B cell (primary cell): ENCODE measurements at places on chromosomes 2 and 18.

- DNase-seq, result peak; percentile 2
These were observed 2.1 kb downstream of the LRRTM1 start for GRCh38 chr2:80302314-80303005.

DNA sequence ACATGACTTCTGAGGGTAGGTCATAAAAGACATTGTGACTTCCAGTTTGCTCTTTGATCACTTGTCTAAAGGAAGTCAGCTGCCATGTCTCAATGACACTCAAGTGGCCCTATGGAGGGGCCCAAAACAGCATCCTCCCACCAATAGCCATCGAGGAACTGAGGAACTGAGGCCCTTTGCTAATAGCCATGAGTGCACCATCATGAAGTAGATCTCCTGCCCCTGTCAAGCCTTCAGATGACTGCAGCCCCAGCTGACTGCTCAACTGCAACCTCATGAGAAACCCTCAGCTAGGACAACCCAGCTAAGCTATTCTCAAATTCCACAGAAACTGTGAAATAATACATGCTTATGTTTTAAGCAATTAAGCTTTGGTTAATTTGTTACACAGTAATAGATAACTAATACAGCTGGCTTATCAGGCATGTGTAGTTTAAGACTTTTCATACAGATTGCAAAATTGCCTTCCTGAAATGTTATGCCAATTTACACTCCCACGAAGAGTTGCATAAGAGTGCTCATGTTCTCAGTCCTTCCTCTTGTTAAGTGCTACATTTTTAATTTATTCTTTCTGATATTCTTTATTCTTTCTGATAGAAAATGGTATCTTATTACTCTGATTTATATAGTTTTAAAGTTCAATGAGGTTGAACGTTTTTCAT lies 105.6 kb upstream of the NDUFV2 start:
- DNase-seq, result no peak

GRCh38 chr2:212387146-212387545 lies 151.5 kb downstream of the ERBB4 start:
- no peak for DNase-seq

GRCh38 chr2:48347712-48348111 lies 182.2 kb upstream of the STON1 start:
- peak; percentile 19 for DNase-seq

DNA sequence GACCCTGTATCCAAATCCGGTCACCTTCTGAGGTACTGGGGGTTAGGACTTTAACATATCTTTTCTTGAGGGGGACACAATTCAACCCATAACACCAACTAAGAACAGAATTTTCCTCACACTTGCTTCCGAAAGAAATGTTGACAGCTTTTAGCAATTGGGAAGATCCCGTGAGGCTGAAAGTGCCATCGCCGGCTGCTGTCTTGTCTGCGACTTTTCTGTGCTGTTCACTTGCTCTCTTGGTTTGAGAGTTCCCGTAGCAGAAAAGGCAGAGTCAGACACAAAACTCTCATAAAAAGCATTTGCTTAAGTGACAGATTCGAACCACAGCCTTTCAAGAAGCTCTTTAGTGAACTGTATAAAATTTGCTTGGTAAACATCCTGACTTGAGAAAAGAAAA lies 253.4 kb downstream of the ARHGAP15 start:
- DNase-seq, result no peak

DNA sequence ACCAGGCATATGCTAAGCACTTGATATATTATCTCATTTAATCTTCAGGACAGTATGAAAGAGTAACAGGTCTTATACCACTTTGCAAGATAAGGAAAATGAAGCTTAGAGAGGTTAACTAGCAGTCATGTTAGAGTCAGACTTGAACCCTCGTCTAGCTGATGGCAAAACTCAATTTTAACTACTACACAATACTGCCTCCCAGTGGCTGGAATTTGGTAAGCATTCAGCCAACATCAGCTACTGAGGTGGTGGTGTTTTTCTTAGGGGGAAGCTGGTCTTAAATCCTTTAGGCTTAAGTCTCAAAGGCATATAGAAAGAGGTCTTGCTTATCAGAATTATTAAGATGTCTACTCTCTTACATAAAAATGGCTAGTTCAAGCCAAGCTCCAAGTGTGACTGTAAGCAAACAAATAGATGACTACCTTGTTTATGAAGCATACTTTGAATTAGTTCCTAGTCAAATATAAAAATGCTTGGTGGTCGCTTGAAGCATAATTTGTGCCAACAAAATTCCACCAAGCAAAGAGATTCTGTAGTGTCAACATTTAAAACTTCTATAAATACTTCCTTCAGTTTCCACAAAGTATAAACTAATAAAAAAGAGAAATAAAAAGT lies 325.4 kb upstream of the FIGN start:
- peak; percentile 18 for DNase-seq

DNA sequence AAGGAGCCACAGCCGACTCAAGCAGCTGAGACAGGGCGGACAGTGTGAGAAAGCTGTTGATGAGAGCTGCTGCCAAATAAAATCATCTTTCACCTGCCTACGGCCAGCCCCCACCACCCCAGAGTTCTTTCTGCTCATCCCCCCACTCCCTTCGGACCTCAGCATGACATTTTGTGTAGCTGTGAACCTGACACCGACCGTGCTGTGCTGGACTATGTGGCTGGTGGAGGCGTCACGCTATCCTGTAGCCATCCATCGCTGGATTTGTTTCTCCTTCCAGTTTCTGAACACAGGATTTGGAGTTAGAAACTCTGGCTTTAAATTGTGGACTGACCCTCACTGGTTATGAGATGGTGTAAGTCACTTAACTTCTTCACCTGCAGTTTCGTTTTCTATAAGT lies 317.3 kb downstream of the DCDC2C start:
- DNase-seq, result no peak

DNA sequence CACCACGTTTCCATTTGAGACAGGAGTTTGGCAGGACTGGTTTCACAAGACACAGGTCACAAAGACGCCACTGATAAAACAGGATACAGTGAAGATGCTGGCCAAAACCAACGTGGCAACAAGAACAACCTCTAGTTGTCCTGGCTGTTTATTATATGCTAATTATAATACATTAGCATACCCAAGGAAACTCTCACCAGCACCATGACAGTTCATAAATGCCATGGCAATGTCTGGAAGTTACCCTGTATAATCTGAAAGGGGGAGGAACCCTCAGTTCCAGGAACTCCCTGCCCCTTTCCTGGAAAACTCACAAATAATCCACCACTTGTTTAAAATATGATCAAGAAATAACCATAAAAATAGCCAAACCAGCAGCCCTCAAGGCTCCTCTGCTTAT lies 148.3 kb downstream of the RBM43 start:
- no peak for DNase-seq

GRCh38 chr2:144559681-144560080 lies 39.8 kb upstream of the ZEB2 start:
- DNase-seq, result no peak

- no peak for DNase-seq
These were observed 12.4 kb upstream of the SCG2 start for GRCh38 chr2:223614534-223614933.

- no peak for DNase-seq
These were observed 4.5 kb upstream of the GLI2 start for GRCh38 chr2:120731175-120731574.

GRCh38 chr2:182593394-182593975 lies 122.6 kb upstream of the DNAJC10 start:
- DNase-seq, result no peak

GRCh38 chr2:120365236-120365793 lies 19.4 kb downstream of the INHBB start:
- no peak for DNase-seq
